ENCODE measurements at places on chromosomes 6 and 20.

GRCh38 chr6:4029687-4030086 is 49.2 kb downstream of the FAM217A start:
- no peak for DNase-seq

DNA sequence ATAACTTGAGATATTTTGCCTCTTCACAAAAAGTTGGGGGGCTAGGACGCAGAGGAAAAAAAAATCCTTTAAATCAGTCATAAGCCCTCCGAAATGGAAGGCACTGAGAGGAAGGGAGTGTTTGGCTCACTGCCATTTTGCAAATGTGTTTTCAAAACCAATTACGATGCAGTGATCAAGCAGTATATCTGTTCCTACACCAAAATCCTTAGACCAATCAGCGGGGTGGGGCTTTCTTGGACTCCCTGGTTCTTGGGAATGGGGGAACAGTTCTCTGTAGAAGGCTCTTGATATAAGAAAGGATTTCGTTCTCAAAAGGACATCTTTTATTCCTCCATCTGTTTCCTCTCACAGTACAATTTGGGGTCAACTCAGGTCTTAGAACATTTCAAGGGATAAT is 478.6 kb upstream of the JARID2 start:
- no peak for DNase-seq

DNA sequence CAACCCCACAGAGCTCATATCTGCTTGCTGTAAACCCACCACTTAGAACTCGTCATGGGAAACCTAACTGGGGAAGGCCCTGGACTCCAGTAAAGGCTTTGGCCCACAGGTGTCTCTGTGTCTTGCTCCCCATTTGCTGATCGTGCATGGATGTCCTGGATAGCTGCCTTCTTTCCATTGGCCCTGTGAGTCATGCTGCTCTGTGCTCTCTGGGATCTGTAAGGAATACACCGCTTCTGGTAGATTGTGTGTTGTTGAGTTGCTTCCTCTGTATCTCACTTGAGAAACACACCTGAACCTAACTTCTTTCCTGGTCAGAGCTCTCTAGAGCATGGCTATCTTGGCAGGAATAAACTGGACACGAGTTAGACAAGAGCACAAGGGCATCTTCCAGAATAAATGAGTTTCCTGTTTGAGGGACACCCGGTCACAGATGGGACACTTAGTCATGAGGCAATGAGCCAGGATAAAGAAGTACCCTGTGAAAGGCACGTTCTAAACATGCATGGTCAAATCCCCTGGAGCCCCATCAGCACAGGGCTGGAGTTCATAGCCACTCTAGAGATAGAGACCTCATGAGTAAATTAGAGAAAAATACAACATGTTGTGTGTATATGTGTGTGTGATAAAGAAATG is 99.6 kb upstream of the TMEM170B start:
- DNase-seq = no peak

DNA sequence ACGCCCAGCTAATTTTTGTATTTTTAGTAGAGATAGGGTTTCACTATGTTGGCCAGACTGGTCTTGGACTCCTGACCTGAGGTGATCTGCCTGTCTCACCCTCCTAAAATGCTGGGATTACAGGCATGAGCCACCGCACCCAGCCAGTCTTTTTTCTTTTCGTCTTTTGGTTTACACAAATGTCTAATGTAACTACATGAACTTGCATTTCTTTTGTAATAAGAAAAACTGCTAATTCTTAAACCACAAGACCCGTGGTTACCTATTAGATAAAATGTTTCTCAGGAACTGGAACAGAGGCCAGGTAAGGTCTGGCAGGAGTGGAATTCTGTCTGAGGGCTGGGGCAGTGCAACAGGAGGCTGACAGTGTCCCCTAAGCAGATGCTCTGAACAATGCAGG is 32.7 kb upstream of the GSTA3 start:
- no peak for DNase-seq

All from stimulated activated CD8-positive, alpha-beta memory T cell treated with anti-CD3 and anti-CD28 coated beads, Interleukin-2, amount 100 ng/mL, for 48 hours (primary cell).